Heart right ventricle (tissue), 16 donors: ENCODE measurements at places on chromosomes 12 and 14. TPM values are rescaled to one million over a fixed set of nuclear protein-coding genes. Genes with fewer than 3 reads are reported as not detected.

OR4K1 gene
- total RNA-seq = not detected

MYO1A gene
- 0.08 TPM for total RNA-seq

DNA sequence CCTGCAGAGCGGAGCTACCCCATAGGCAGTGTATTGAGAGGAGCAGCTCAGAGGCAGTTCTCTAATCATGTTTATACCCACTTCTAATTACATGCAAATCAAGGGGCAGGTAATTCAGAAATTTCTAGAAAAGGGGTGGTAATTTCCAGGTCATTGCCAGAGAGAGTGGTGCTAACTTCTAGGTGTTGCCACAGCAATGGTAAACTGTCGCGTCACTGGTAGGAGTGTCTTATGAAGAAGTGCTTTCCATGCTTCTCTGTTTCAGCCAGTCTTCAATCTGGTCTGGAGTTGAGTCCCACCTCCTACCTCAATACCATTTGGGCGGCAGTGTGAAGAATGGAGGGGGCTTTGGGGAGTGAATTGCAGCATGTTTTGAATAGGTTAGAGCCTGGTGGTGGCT, 8.5 kb upstream of the AMN1 start:
- DNase-seq = no peak

DNA sequence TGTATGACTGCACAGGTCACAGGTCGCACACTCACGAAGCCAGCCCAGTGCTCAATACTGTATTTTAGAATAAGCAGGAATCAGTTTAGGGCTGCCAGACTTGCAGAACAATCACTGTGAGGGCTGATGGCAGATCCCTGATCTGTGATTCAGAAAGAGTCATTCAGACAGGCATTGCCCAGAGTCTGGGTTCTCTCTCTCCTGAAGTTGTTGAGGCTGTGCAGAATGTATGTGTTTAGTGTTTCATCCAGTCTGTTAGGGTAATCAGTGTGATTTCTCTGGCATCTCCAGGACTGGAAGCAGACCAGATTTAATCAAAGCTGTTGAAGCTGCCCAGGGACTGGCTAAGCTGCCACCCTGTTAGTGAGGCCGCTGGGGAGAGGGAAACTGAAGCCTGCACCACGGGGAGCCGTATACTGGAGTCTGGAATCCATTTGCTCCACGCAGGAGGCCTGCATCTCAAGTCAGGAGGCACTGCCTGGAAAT, 69.3 kb downstream of the ETV6 start:
- DNase-seq = no peak

DNA sequence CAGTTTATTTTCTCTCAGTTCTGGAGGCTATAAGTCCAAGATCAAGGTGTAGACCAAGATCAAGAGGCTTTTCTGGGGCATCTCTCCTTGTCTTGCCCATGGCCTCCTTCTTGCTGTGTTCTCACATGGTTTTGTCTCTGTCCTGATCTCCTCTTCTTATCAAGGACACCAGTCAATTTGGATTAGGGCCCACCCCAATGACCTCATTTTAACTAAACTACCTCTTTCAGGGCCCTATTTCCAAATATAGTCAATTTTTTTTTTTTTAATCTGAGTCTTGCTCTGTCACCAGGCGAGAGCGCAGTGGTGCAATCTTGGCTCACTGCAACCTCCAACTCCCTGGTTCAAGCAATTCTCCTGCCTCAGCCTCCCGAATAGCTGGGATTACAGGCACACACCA, 50.8 kb downstream of the TSHR start:
- no peak for DNase-seq

GRCh38 chr14:87017335-87017734, 975.6 kb downstream of the GALC start:
- no peak for DNase-seq

GRCh38 chr12:95859344-95859816, 628 bp downstream of the SNRPF start:
- DNase-seq = no peak

DNA sequence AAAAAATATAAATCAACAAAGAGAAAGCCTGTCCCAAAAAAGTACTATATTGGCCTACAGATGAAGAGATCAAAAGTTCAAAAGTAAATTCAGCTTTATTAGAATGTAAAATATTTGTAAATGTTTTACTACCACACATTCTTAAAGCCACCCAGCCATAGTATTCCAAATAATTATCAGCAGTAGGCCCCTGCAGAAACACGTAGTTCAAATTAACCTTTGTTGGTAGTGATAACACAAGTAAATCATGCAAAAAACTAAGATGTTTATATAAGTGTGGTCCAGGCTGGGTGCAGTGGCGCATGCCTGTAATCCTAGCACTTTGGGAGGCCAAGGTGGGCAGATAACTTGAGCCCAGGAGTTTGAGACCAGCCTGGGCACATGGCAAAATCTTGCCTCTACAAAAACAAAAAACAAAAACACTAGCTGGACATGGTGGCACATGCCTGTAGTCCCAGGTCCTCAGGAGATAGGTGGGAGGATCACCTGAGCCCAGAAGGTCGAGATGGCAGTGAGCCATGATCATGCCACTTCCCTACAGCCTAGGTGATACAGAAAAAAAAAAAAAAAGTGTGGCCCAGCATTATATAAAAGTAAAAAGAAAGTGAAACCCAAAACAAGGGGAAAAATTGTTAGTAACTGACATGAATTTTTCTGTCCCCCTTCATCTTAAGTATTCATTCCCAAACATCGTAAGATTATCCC, 17.9 kb downstream of the SPTLC2 start:
- DNase-seq = no peak
